ENCODE measurements at places on chromosomes 5 and 9.
A peak's percentile ranks its signal among the peaks of the same experiment; 100 is the strongest.

- DNase-seq = no peak
Measured at GRCh38 chr9:16708656-16709435, 161.6 kb downstream of the BNC2 start.

DNA sequence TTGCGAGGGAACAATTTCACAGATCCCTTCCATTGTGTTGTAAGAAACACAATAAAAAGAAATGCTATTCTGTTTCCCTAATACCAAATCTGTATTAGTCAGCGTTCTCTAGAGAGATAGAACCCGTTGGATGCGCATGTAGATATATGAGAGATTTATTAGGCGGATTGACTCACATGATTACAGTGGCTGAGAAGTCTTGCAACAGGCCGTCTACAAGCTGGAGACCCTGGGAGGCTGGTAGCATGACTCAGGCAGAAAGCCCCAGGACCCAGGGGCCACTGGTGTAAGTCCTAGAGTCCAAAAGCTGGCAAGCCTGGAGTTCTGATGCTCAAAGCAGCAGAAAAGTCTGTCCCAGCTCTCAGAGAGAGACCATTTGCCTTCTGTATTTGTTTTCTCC is 18.4 kb upstream of the IL17B start:
- no peak for DNase-seq

GRCh38 chr5:77168161-77168878 is 42.2 kb upstream of the PDE8B start:
- DNase-seq = no peak

DNA sequence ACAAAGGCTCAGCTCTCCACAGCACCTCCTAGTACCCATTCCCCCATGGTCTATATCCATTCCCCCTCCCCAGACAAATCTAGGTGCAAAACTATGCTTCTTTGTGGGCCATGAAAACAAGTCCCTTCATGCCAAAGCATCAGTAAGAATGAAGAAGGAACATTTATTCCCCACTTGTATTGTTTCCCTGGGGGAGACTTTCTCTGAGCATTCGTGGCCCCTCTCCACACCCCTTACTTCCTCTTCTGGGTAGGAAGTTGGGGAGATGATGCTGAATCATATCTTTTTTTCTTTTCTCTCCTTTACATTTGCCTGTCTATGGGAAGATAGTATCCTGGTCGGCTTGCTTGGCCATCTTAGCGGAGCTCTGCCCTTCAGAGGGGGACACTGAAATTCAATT is 246.8 kb downstream of the NSG2 start:
- no peak for DNase-seq

DNA sequence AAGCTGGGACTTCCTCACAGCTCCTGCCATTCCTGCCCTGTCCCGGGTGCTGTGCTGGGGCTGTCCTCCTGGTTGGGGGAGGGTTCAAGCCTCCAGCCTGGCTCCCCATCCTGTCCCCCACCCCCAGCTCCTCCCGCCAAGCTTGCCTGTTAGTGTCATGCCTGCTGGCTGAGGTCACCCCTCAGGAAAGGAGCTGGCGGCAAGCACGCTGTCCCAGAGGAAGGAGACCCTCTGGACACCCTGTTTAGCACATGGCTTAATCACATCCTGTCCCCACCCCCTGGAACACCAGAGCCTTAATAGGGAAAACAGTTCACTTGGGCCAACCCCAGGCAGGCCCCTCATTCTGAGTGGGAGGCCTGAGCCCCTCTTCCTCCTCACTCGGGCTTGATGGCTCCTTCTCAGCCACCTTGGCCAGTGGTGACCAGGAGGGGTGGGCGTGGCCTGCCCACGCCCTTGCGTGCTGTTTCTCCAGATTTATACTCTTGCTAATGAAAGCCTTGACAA is 9.2 kb upstream of the PHYHD1 start:
- no peak for DNase-seq

GRCh38 chr5:135887881-135888614 is 7.6 kb downstream of the IL9 start:
- no peak for DNase-seq

- DNase-seq = no peak
Measured at GRCh38 chr9:42388146-42388690, 204.8 kb downstream of the SPATA31A6 start.

DNA sequence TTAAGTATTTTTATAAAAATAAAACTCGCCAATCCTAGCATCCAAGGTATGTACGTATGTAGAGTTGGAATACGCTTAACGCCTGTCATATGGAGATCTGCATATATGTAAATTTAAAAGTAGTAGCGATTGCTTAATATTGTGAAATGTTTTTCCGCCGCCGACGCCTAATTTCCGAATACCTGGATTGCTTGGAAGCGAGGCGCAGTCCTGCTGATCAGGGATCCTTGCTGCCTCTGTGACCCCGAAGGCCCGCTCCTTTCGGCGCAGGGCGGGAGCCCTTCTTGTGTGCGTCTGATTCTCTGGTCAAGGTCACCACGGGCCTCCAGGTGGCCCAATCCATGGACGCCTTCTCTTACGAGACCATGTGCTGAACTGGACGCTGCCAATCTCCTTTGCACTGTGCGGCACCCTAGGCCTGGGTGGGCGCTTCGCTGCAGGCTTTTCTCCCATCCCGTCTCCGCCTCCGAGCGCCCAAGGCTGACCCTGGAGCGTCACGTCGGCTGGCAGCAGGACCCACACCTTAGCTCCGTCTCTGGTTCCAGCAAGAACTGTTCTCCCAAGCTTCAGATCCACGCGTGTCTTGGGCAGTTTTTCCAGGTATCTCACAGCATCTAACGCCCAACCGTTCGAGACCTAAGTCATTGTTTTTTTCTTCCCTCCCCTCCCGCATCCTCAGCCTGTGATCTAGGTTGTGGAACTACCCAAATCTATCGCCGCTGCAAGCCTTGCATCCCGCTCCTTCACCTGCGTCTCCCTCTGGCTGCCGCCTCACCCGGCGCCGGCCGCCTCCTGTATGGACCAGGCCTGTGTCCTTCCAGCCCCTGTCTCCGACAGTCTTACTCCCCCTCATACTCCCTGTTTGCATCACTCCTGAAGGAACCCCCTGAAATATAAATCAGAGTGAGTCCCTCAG is 3.6 kb upstream of the TRIM41 start:
- DNase-seq = no peak

- no peak for DNase-seq
Measured at GRCh38 chr9:90898228-90898627, 96.6 kb downstream of the SYK start.

- no peak for DNase-seq
Measured at GRCh38 chr9:124164811-124165210, 92.9 kb upstream of the NEK6 start.

DNA sequence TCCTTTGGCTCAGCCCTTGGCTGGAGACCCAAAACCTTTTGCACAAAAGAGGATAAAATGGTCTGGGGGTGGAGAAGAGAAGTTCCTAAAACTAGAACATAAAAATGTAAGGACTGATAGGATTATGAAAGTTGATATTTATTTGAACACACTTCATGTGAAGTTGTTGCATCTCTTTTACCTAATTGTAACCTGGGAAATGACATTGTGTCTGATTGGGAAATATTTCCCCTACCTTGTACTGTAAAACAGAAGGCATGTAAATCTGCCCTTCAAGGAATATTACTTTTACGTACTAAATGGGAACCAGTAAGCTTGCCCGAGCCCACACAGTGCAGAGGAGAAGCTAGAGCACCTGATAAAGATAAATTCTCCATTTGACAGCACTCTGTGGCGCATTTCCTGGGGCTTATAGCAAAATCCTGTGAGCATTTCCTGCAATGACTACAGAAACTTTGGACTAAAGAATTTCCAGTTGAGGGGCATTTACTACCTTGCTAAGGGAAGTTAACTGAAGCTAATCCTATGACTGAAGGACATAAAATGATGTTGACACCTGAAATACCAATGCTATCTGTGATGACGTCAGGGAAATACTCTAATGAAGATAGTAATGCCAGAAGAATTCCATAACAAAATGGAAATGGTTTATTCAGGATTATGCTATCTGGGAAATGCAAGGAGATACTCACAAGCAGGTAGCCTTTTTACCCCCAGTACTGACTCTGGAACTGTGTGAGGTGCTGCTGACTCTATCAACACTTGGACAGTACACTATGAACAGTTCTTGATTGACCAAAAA is 78.3 kb upstream of the LIFR start:
- no peak for DNase-seq

DNA sequence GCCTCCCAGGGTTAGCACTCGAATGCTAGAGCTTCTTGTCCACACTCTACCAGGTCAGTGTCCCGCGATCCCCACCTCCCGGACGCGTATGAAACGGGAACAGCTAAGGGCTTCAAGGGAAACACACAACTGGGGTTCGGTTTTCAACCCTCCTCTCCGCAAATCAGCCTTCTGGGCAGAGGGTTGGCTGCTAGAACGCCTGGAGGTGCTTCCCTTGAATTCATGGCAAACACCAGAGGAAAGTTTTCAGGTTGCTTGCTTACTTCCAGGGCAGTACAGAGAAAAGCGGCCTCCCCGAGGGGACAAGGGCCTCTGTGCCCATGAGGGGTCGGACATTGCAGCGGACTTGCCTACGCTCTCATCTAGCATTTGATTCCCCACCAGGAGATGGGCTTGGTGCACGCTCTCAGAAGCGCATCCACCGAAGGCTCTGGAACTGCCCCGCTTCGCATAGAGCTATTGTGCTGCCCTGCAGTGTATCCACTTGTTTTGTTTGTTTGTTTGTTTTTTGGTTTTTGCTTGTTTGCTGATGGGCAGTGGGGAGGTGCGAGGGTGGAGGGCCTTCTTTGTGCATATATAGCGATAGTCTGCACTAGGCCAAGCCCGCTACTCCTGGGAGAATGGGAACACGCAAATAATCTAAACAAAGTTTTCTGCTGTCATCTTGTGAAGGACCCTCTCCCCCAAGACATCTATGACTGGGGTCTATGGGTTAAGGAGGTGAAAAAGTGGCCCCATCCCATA is 1.3 kb upstream of the DMRT3 start:
- peak; percentile 26 for DNase-seq

All from activated T-cell treated with anti-CD3 and anti-CD28 coated beads, Interleukin-2, amount 50 U/mL, for 48 hours (primary cell).